Spleen (tissue), 13 donors: ENCODE measurements at places on chromosomes 3 and 15. TPM values are rescaled to one million over a fixed set of nuclear protein-coding genes. Genes with fewer than 3 reads are reported as not detected.

CCR2 gene
- 20.9 TPM for total RNA-seq

RHCG gene
- total RNA-seq, result not detected

CACNA2D3 gene
- total RNA-seq, result 2.6 TPM

CPB1 gene
- total RNA-seq, result 11.1 TPM

MKRN3 gene
- total RNA-seq, result 0.33 TPM

FGD5 gene
- 145 TPM for total RNA-seq

GPR149 gene
- not detected for total RNA-seq

VEPH1 gene
- 11.5 TPM for total RNA-seq

SLC6A11 gene
- 0.60 TPM for total RNA-seq

OR5H15 gene
- total RNA-seq, result not detected

RYR3 gene
- 5.9 TPM for total RNA-seq

GOLGA8J gene
- total RNA-seq, result not detected

LRRC31 gene
- total RNA-seq, result not detected

AADACL2 gene
- total RNA-seq, result not detected

CAND2 gene
- total RNA-seq, result 7.8 TPM

TMEM266 gene
- 0.68 TPM for total RNA-seq

MINDY4B gene
- total RNA-seq, result not detected

NR1I2 gene
- 1.0 TPM for total RNA-seq

RBP2 gene
- total RNA-seq, result not detected

OXTR gene
- total RNA-seq, result 0.67 TPM

IGDCC3 gene
- not detected for total RNA-seq

GP5 gene
- total RNA-seq, result 0.51 TPM

SYNPR gene
- total RNA-seq, result not detected

CCR9 gene
- total RNA-seq, result 3.6 TPM

MNS1 gene
- total RNA-seq, result 0.56 TPM

TUSC7 gene
- total RNA-seq, result not detected

PLS1 gene
- 1.2 TPM for total RNA-seq

SLC22A13 gene
- 1.6 TPM for total RNA-seq

SERPINI1 gene
- total RNA-seq, result 8.9 TPM

SRPRB gene
- 28.1 TPM for total RNA-seq

MYZAP gene
- 9.1 TPM for total RNA-seq

OIP5 gene
- total RNA-seq, result 2.8 TPM

PLAAT1 gene
- 0.46 TPM for total RNA-seq

CCDC39 gene
- 0.13 TPM for total RNA-seq

GALNT15 gene
- 48.6 TPM for total RNA-seq

DUOXA2 gene
- not detected for total RNA-seq

SH2D7 gene
- not detected for total RNA-seq

KBTBD8 gene
- total RNA-seq, result 12.9 TPM

GOLGA8N gene
- 11.6 TPM for total RNA-seq

ERICH6 gene
- total RNA-seq, result not detected

UBE2E1 gene
- total RNA-seq, result 87.2 TPM

ENTPD3 gene
- total RNA-seq, result 1.6 TPM

OXSM gene
- total RNA-seq, result 9.4 TPM

AMOTL2 gene
- total RNA-seq, result 50.6 TPM

DENND6A gene
- total RNA-seq, result 92.1 TPM

ATP13A5 gene
- total RNA-seq, result not detected

MOBP gene
- total RNA-seq, result not detected

ZDHHC23 gene
- total RNA-seq, result 6.3 TPM

IL16 gene
- 140 TPM for total RNA-seq

DNAH12 gene
- total RNA-seq, result not detected

GATM gene
- total RNA-seq, result 36.1 TPM

CACNA1D gene
- 16.1 TPM for total RNA-seq

UBA3 gene
- total RNA-seq, result 62.2 TPM
